ENCODE measurements at places on chromosomes 5 and 9. TPM values are rescaled to one million over a fixed set of nuclear protein-coding genes. Genes with fewer than 3 reads are reported as not detected.

The ITK gene
- not detected for total RNA-seq

- peak; percentile 71 for DNase-seq
These were observed 20.4 kb downstream of the BDP1 start for GRCh38 chr5:71475788-71476384.

- peak; percentile 55 for DNase-seq
These were observed 15.6 kb downstream of the NDUFAF2 start for GRCh38 chr5:60960591-60960990.

DNA sequence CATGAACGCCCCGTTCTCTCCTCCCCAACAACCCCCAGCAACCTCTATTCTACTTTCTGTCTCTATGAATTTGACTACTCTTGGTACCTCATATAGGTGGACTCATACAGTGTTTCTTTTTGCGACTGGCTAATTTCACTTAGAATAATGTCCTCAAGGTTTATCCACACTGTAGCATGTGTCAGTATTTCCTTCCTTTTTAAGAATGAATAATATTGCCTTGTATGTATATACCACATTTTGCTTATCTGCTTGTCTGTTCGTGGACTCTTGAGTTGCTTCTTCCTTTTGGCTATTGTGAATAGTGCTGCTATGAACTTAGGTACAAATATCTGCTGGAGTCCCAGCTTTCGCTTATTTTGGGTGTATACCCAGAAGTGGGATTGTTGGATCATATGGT, 42.7 kb downstream of the IQGAP2 start:
- no peak for DNase-seq

The ENHO gene
- 9.2 TPM for total RNA-seq

GRCh38 chr9:105157171-105157583, 87.3 kb upstream of the SLC44A1 start:
- peak; percentile 65 for DNase-seq

DNA sequence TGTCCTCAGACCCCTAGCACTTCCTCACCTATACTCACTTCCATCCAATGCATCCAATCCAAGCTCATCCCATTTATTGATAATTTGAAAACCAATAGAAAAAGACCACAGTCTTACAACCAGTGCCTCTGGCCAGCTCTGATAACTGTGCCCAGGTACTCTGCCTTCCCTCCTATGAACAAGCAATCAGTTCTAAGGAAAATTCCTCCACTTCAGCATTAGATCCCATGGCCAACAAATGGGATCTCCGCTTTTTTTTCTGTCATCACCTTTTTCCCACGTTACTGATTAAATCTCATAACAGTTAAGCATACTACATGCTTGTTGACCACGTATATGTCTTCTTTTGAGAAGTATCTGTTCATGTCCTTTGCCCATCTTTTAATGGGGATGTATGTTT, 41.7 kb upstream of the GLIS3 start:
- DNase-seq: no peak

- DNase-seq: no peak
These were observed 886.9 kb upstream of the DMAC1 start for GRCh38 chr9:8686516-8686915.

GRCh38 chr5:94761055-94761454, 142.6 kb downstream of the SLF1 start:
- DNase-seq: no peak

DNA sequence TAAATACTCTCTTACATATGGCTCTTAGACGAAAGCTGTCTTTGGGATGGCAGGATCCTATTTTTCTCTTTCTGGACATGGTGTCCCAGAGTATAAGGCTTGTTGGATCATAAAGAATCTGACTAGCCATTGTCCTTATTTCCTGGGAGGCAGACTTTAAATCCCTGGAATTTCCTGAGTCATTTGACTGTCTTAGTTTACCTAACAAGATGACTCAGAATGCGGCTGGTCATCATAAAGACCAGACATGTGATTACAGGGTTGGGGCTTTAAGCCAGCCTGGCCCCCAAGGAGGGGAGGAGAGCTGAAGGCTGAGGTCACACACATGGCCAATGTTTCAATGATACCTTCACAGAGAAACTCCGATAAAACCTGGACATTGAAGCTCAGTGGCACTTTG, 37.2 kb downstream of the FAM240B start:
- DNase-seq: peak; percentile 76

- DNase-seq: no peak
These were observed 143.7 kb downstream of the ACTBL2 start for GRCh38 chr5:57338868-57339340.

The SOHLH1 gene
- total RNA-seq: 0.21 TPM

The SLC45A2 gene
- total RNA-seq: not detected

- DNase-seq: peak; percentile 92
These were observed 555.5 kb downstream of the CDH9 start for GRCh38 chr5:26482810-26483375.

DNA sequence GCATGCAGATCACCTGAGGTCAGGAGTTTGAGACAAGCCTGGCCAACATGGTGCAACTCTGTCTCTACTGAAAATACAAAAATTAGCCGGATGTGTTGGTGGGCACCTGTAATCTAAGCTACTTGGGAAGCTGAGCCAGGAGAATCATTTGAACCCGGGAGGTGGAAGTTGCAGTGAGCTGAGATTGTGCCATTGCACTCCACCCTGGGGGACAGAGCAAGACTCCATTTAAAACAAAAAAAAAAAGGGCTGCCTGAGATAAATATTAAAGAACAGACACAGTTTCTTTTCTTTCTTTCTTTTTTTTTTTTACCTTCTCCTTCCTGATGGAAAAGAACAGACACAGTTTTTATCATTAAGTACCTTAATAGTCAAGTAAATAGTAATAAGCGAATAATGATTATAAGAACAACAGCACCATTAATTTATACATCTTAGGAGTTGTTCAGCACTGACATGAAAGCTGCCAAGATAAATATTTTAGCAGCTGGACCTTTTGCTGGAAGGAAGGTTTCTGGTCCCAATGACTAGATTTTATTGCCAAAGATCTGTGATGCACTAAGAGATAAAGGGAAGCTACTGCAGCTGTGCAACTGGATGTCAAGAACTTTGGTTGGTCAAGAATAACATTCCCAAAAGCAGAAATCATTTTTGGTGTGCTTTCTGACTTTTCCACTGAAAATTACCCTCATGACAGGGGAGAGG, 7.0 kb downstream of the CENPP start:
- no peak for DNase-seq

DNA sequence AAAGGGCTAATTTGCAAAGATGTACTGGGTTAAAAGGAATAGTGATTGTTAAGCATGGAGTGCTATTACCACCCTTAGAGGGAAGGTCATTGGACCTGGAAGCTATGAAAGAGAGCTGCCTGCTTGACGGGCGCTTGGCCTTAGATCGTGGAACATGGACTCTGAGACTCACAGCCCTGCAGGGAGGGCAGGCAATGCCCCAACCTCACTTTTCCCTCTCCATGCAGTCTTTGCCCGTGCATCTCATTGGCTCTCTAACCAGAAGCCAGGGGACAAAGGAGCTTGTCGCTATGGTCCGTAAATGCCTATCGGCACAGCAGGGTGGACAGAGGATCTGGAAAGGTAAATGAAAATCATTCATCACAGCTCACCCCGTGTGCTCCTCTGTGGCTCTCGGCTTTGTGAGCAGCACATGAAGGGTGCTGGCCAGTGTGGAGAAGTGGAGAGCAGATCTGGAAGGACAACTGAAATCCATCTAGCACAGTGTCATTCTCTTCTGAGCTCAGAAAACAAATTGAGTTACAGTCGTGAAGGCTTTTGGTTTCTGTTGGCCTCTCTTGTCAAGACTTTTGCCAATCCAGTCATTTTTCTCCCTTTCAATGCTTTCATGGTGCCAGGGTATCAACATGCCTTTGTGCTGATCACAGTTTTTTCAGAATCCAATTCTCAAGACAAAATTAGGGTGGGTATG, 186.2 kb downstream of the SNX18 start:
- DNase-seq: no peak

The CKMT2 gene
- total RNA-seq: 8.2 TPM

The PCA3 gene
- total RNA-seq: not detected

DNA sequence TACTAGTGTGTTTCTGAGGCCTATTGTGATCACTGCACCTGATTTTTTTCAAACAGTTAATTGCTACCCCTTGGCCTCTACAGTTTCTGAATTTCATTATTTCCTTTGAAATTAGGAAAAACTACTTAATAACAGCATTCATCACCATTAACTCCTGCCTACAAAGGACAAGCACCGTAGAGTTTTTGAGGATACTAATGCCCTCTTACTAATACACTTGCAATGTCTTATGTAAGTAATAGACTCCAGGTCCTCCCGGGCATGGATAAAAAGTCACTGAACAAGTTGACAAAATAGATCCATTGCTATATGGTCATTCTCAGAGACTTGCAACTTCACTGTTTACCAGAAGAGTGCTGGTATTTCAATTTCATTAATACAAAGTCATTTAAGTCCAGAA, 1172.5 kb downstream of the CDH12 start:
- no peak for DNase-seq

DNA sequence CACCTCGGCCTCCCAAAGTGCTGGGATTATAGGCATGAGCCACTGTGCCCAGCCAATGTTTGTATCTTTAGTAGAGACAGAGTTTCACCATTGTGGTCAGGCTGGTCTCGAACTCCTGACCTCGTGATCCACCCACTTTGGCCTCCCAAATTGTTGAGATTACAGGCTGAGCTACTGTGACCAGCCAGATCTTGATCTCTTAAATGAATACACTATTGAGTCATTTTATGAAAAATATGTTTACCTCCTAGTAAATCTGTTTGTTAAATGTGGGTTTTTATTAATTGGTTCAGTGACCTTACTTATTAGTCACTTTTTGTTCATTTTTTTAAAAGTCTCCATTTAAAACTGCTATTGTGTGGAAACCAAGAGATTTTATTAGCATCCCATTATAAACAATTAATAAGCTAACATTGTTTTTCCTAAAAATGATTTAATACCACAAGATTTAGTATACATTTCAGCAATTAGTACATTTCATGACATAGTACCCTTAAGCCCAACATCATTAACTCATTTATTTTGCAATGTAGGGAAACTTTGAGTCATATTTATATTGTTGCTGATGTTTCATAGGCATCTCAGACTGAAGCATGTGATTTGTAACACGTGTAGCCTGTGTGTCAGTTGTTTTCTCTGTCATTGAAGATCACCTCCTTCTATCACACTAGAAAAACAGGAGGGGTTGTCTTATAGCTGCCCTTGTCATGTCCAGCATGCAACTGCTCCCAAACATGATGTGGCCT, 261.2 kb downstream of the TAF11L14 start:
- DNase-seq: no peak

The TIFAB gene
- not detected for total RNA-seq

- no peak for DNase-seq
These were observed 110.3 kb downstream of the KCNIP1 start for GRCh38 chr5:170614065-170614490.

DNA sequence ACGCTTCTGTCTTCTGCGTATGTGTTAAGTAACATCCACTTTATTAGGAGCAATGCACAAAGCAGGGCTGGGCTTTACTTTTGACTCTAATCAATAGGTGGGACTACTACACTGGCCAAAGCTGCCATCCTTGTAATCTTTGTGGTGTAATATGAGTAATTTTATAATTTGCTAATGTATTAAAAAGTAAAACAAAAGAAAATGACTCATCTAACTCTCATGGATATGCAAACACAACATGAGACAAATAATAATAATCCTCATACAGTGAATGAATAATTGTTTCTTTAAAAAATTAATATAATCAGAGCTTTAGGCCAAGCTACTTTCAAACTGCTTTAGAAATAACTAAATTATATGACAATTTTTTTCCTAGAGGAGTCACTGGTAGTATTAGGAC, 90.7 kb downstream of the NR3C1 start:
- no peak for DNase-seq

DNA sequence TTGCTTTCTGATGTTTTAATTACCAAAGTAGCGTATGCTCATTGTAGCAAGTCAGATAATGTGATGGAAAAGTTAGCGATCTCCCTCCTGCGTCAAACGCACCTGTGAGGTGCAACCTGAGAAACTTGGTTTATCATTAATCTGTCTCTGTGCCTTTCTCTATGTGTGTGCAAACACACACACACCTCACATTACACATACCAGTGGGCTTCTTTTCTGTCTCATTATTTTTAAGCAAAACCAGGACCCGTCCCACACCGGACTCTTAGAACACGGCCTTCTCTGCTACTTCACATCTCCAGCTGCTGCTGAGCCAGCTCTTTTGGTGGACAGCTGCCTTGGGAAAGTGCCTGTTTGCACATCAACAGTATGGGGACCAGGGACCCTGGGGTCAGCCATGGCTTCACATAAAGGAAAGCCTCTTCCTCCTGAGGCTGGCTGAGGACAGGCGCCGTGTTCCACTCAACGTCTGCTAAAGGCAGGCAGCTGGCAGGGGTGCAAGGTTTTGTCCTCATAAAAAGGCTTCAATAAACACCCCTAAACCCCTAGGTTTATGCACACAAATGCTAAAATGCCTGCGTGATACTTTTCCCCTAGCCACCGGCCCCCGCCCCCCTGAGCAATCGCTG, 44.2 kb downstream of the MRPL36 start:
- DNase-seq: no peak

- no peak for DNase-seq
These were observed 167.6 kb downstream of the NFIB start for GRCh38 chr9:14146201-14146874.

DNA sequence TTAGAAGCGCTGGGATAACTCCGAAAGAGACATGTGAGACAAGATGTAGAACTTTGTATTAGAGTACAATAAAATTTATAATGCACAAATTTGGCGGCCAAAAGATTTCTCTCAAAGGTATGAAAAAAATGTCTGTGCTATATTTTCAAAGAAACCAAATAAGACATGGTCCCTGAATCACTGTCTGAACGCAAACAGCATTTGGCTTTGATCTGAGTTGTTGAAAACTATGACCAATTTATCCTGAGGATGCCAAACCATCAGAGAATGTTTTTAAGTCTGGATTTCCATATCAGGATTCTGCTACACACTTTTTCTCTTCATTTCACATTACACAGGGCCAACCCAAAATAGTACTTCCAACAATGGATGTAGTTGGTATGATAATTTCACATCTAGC, 9.9 kb upstream of the GLIS3 start:
- DNase-seq: no peak

DNA sequence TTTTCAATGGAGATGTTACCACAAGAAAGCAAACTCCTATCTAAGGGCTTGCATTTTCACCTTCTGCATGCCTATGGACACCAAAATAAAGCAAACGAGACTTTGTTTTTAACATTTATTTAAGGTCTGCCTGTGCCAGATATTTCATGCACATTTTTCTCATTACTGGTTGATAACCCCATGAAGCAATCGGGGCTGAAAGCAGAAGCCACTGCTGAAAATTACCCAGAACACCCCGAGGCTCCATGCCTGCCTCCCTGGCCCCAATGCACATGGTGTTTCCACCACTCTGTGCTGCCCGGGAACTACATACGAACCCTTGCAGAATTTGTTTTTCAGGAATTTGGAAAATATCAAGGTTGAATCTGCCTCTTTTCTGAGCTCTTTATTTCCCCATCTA, 240.1 kb downstream of the NR2F1-AS1 start:
- no peak for DNase-seq

DNA sequence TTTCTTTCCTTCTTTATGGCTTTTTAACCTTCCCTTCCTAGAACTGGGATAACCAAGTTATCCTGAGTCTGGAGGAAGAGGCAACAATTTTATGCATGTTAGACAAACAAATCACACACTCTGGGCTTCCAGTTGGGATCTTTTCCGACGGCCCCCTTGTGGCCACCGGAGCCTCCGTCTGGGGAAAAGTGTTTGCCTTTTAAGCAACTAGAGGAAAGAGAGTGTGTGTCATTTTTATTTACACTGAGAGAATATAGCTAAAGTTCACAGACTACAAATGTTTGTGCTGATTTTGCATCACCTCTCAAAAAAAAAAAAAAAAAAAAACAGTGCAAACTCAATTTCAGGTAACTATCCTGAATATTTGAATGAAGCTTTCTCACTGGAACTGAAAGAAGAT, 126.2 kb downstream of the SEMA6A start:
- no peak for DNase-seq

All from GM23338 (cell line).